ENCODE measurements at places on chromosomes 1 and 21.

- DNase-seq = no peak
Measured at GRCh38 chr21:14773777-14774345, 227.7 kb upstream of the SAMSN1 start.

- DNase-seq = no peak
Measured at GRCh38 chr1:43225168-43225567, 44.6 kb upstream of the TMEM125 start.

- DNase-seq = no peak
Measured at GRCh38 chr21:8993943-8994639, 1527.3 kb upstream of the TPTE start.

DNA sequence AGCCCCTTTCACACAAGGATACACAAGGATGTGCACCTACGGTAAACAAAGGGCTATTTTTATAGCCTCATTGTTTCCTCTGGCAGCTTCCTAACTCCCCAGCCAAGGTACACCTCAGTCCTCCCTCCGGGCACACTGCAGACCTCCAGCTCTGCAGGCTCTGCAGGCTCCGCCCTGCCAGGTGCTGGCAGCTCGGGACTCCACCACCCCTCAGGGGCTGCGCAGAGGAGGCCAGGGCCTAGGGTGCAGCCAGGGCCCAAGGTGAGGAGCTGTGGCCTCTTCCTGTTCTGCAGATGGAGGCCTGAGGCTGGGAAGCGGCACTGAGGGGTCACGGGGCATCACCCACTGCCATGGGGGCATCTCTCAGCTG, 19.8 kb upstream of the CLSTN1 start:
- no peak for DNase-seq

- DNase-seq = no peak
Measured at GRCh38 chr1:197001828-197002227, 24.5 kb downstream of the CFHR5 start.

GRCh38 chr1:243818978-243819377, 31.1 kb downstream of the AKT3 start:
- DNase-seq = no peak

DNA sequence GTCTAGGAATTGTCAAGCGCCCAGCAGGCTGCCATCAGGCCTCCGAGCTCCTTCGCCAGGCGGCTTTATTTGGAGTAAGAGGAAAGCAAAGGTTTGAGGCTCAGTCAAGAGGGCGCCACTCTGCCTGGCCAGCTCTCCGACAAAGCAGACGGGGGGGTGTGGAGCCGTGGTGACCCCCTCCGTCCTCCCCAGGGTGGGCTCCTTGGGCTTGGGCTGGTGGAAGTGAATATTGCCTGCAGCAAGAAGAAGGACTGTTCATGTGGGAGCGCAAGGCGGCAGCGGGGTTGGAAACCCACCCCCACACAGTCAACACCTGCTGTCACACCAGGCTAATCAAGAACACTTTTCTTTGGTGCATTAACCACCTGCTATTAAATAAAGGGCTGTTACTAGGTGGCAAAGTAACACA, 14.6 kb downstream of the EPHX1 start:
- DNase-seq = no peak

DNA sequence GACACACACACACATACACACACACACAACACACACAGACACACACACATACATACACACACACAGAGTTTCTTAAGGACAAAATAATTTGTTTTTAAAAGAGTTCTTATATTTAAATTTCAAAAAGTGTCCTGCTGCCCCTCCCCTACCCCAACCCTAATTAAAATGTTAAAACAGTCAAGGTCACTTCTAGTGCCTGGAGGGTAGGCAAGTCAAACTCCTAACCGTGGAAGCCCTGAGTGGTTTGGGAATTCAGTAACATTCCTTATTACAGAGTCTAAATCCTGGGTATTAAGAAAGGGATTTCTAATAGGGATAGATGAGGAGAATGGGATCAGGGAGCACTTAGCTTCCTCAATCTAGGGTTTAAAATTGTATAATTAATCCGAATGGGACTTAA, 403.6 kb upstream of the NFIA start:
- DNase-seq = no peak

DNA sequence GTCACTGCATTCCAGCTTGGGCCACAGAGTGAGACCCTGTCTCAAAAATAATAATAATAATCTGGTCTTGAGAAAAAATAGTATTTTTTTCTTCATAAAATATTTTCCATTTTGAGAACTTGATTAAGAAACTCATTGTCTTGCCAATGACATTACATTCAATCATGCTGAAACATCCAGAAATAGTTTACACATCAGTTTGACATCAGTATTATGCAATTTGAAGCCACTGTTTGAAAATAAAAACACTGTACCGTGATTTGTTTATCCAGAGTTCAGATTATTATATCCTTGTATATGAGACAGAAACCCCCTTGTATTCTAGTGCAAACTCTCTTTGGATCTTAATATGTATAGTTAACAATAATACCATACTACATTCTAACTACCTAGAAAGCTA, 6.9 kb downstream of the FMO2 start:
- no peak for DNase-seq

DNA sequence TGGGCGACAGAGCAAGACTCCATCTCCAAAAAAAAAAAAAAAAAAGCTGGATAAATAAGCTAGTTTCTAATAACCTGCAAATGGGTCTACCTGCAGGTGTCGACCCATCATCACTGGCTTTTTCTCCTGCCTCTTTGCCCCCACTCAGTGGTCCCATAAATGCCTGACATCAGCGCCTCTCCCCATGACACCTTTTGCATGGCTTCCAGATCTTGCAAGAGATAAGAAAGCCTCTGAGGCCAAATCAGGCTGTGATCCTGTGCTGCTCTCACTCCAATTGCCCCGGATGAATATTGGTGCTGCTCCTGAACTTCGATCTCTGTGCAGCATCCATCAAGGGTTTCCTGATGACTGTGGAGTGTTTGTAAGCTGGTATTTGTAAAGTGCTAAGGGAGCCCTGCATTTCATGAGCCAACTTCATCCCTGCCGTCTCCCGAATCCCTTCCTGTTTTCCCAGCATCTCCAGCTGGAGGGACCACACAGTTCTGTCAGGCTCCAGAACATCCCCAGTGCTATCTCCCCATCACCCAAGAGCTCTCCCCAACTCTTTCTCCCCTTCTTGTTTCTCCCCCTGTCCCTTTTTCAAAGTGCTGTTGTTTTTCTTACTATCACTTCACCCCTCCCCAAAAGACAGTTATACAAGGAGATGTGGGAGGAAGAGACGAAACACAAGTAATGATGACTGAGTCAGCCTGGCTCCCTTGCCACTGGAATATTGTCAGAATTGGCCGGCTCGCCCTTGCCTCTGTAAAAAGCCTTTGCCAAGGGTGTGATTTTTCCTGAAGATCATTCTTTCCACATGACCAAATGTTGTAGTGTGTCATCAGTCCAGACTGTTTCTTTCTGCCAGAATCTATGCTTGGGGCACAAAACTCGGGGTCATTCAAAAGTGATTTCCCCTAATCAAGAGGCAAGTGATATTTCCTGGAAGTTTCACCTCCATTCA, 2.8 kb upstream of the EFHD2 start:
- no peak for DNase-seq

DNA sequence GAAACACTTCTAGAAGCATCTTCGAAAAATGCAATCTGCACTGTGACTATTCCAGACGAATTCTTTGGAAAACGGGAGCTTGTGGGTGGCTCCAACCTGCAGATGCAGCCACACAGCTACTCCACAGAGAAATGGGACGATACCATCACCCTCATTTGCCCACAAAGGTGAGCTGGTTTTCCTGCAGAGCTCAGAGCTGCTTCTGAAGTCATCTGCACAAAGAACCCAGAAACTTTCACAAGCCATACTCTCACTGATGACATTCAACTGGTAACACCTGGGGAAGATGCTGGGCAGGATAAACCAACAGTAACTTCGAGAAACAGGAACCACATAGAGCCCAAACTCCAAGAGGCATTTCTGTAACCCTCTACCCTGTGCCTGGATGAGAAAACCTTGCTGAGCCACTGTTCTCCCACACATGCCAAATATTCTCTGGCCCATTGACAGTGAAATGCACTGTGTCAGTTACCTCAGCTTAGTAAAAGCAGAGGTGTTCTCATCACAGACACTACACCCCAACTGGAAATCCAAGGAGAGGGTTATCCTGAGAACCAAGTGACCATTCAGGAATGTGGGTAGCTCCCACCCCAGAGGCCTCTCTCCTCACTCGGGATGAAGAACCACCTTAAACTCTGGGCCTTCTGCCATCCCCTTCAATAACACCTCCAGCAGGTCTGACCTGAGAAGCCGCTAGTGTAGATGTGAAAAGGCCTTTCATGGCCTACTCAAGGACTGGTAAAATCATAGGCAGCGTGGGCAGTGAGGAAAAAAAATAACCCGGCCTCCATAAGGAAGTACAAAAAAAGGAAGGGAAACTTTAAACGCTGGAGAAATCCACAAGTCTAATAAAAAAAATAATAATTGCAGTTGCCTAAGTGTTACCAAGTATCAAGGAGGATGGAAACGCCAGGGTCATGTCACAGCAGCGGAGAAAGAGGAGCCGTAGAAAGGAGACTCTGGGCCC, 56.7 kb downstream of the HSF2BP start:
- DNase-seq = no peak

GRCh38 chr21:42983103-42983502, 8.7 kb downstream of the PKNOX1 start:
- DNase-seq = no peak

- DNase-seq = no peak
Measured at GRCh38 chr1:64691626-64692025, 53.2 kb upstream of the RAVER2 start.

- DNase-seq = no peak
Measured at GRCh38 chr1:157944663-157945280, 48.7 kb upstream of the KIRREL1 start.

GRCh38 chr1:3541936-3542335, 69.4 kb downstream of the MEGF6 start:
- DNase-seq = no peak

GRCh38 chr1:97780884-97781283, 139.9 kb downstream of the DPYD start:
- DNase-seq = no peak
